Activated CD4-positive, alpha-beta memory T cell treated with anti-CD3 and anti-CD28 coated beads, Interleukin-2, amount 10 ng/mL, durations not matched to agents 7 days and 5 days (primary cell): ENCODE measurements at places on chromosomes 3 and 15. TPM values are rescaled to one million over a fixed set of nuclear protein-coding genes. Genes with fewer than 3 reads are reported as not detected.

Gene GOLGA8K
- total RNA-seq, result 0.81 TPM

- no peak overlapping the region for H3K4me3 ChIP-seq
- DNase-seq, result no peak
- H3K27ac ChIP-seq, result no peak overlapping the region
- H3K27me3 ChIP-seq, result no peaks in the 10 kb centered on the region
Observed at GRCh38 chr3:84978843-84979242, 20.1 kb downstream of the CADM2 start.

GRCh38 chr15:71844916-71845315 lies 34.6 kb downstream of the NR2E3 start:
- no peaks in the 10 kb centered on the region for H3K4me1 ChIP-seq
- H3K36me3 ChIP-seq, result peaks cover 8% of the 10 kb centered on the region
- no peaks in the 10 kb centered on the region for H3K27me3 ChIP-seq
- H3K4me3 ChIP-seq, result no peak overlapping the region
- DNase-seq, result no peak

DNA sequence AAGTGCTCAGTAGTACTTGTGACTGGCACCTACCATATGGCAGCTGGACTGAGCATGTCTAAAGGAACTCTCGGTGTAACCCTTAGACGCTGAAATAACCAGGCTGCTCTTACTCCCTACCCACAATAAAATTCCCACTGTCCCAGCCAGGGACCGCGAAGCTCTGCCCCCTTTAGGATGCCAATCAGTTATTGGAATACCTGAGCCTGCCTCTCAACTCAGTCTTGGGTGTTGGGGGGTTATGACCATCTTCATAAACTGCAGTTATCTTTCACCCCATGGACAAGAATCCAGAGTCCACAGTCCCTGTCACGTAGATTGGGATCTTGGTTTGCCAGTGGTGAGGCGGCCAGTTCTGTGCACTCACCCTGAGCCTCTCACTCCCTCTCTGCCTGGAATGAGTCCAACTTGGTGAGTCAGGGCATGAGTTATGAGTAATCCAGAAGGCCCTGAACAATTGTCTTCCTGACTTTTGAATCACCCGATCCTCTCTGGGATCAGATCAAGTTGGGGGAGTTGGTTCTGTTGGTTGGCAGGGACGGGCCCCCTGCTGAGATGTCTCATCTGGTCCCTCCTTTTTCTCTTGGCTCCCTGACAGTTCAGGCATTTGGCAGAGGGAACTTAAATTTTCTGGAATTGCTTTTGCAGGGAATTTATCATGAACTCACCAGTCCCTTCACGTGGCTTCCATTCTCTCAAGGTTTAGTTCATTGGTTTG lies 120.1 kb upstream of the UBE2E1 start:
- no peaks in the 10 kb centered on the region for H3K4me1 ChIP-seq
- H3K4me3 ChIP-seq, result no peak overlapping the region
- no peak for DNase-seq
- H3K36me3 ChIP-seq, result no peaks in the 10 kb centered on the region
- no peak overlapping the region for H3K27ac ChIP-seq
- peaks cover 3% of the 10 kb centered on the region for H3K27me3 ChIP-seq

DNA sequence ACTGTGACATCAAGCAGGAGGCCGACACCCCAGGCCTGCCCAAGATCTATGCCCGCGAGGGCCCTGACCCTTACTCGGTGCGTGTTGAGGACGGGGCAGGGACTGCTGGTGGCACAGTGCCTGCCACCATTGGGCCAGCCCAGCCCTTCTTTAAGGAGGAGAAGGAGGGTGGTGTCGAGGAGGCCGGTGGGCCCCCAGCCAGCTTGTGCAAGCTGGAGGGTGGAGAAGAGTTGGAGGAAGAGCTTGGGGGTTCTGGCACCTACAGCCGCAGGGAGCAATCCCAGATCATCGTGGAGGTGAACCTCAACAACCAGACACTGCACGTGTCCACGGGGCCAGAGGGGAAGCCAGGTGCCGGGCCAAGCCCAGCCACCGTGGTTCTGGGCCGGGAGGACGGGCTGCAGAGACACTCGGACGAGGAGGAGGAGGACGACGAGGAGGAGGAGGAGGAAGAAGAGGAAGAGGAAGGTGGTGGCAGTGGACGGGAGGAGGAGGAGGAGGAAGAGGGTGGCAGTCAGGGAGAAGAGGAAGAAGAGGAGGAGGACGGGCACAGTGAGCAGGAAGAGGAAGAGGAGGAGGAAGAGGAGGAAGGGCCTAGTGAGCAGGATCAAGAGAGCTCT lies 5.4 kb downstream of the ZBTB47 start:
- no peaks in the 10 kb centered on the region for H3K36me3 ChIP-seq
- no peak overlapping the region for H3K4me3 ChIP-seq
- H3K27me3 ChIP-seq, result peaks cover 4% of the 10 kb centered on the region
- H3K27ac ChIP-seq, result no peak overlapping the region
- no peak for DNase-seq
- H3K4me1 ChIP-seq, result no peaks in the 10 kb centered on the region

Gene TGM4
- total RNA-seq, result not detected

- no peaks in the 10 kb centered on the region for H3K36me3 ChIP-seq
- H3K4me3 ChIP-seq, result no peak overlapping the region
- H3K4me1 ChIP-seq, result no peaks in the 10 kb centered on the region
- H3K27me3 ChIP-seq, result no peaks in the 10 kb centered on the region
Observed at GRCh38 chr3:174325171-174325570, 534.0 kb upstream of the NAALADL2 start.

- peaks cover 2% of the 10 kb centered on the region for H3K27me3 ChIP-seq
- H3K27ac ChIP-seq, result no peak overlapping the region
- H3K4me3 ChIP-seq, result no peak overlapping the region
- H3K36me3 ChIP-seq, result no peaks in the 10 kb centered on the region
- DNase-seq, result no peak
Observed at GRCh38 chr3:49257187-49257586, 19.8 kb downstream of the C3orf62 start.

- no peak for DNase-seq
- no peak overlapping the region for H3K27ac ChIP-seq
- no peaks in the 10 kb centered on the region for H3K36me3 ChIP-seq
- H3K27me3 ChIP-seq, result peaks cover 3% of the 10 kb centered on the region
Observed at GRCh38 chr3:73432023-73432705, 192.6 kb downstream of the PDZRN3 start.

DNA sequence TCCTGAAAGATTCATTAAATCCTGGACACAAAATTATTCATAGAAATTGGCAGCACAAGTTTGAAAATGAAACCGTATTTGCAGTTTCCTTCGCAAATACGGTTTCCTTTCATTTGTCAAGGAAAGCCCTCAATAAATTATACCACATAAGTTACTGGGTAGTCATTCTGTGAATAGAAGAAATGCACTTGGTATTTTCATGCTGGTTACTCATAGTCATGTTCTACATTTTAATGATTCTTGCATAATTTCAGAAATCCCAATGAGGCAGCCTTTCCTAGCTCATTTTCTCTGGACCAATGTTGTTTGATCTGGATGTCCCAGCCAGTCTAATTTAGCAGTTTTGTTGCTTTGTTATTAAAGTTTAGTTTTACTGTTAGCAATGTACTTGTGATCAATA lies 43.2 kb downstream of the MINAR1 start:
- no peak overlapping the region for H3K4me3 ChIP-seq
- no peaks in the 10 kb centered on the region for H3K27me3 ChIP-seq
- H3K27ac ChIP-seq, result no peak overlapping the region
- H3K4me1 ChIP-seq, result no peaks in the 10 kb centered on the region
- DNase-seq, result no peak

GRCh38 chr15:34708422-34708821 lies 46.4 kb downstream of the GJD2 start:
- H3K4me1 ChIP-seq, result peaks cover 5% of the 10 kb centered on the region
- H3K4me3 ChIP-seq, result no peak overlapping the region
- DNase-seq, result no peak
- peaks cover 56% of the 10 kb centered on the region for H3K27me3 ChIP-seq

DNA sequence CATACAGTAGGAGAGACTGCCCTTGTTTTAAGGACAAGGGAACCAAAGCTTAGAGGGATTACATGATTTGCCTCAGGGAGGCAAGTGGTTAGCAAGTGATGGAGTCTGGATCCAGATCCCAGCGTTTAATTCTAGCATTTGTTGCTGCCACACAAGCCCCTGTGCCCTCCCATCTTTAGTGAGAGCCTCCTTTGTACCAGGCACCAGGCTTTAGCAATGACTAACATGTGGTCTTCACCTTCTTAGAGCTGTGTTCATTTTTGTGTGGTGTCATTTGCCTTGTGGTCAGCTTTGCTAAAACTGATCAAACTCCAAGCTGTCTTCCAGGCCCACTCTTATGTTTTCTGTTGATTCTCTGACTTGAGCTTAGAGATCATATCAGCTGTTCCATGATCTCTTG lies 290.5 kb downstream of the RPLP1 start:
- DNase-seq, result no peak
- peaks cover 21% of the 10 kb centered on the region for H3K4me1 ChIP-seq
- peaks cover 38% of the 10 kb centered on the region for H3K27me3 ChIP-seq
- H3K4me3 ChIP-seq, result no peak overlapping the region
- no peak overlapping the region for H3K27ac ChIP-seq
- peaks cover 4% of the 10 kb centered on the region for H3K36me3 ChIP-seq

GRCh38 chr3:127368186-127369032 lies 80.6 kb upstream of the PRR20G start:
- no peaks in the 10 kb centered on the region for H3K36me3 ChIP-seq
- H3K27ac ChIP-seq, result no peak overlapping the region
- peaks cover 4% of the 10 kb centered on the region for H3K27me3 ChIP-seq
- no peak overlapping the region for H3K4me3 ChIP-seq
- no peak for DNase-seq
- no peaks in the 10 kb centered on the region for H3K4me1 ChIP-seq

Gene BCL2A1
- total RNA-seq, result 14.1 TPM
